ENCODE measurements at places on chromosomes 7 and 10.

- no peak for DNase-seq
Measured at GRCh38 chr7:118053353-118053752, 130.6 kb upstream of the LSM8 start.

- DNase-seq, result no peak
Measured at GRCh38 chr7:104627516-104627915, 299.1 kb downstream of the LHFPL3 start.

- DNase-seq, result no peak
Measured at GRCh38 chr10:4707221-4707620, 118.8 kb upstream of the AKR1E2 start.

GRCh38 chr7:124758327-124758726 lies 7.3 kb downstream of the GPR37 start:
- DNase-seq, result no peak

- no peak for DNase-seq
Measured at GRCh38 chr7:158842486-158842885, 13.2 kb upstream of the ESYT2 start.

DNA sequence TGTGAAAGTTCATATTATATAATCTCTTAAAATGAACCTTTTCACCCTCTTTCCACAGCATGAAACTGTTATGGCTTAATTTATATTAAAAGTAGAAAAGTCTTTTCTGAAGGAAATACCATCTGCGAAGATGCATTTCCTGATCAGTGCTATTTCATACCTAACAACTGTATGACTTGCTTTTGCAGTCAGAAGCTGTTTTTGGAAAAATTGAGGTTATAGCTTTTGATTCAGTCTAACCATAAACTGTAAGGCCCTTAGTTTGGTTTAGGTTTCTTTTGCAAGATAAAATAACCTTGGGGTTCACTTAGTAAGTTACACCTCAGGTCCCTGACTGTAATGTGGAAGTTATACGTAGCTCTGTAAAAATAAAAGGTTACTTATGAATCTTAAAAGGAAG lies 22.7 kb upstream of the PARP12 start:
- DNase-seq, result no peak

DNA sequence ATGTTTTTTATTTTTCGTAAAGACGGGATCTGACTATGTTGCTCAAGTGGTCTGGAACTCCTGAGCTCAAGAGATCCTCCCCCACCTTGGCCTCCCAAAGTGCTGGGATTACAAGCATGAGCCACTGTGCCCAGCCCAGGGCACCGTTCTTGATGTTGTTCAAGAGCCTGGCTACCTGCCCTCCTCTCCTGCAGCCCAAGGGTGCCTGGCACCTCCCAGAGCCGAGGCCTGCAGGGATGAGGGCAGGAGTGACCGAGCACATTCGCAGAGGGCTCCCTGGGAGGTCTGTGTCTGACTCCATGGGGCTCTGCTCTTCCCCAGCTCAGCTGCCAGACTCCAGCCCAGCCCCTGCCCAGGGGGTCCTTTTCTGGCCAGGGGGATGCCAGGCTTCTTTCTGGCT lies 15.4 kb downstream of the SH2B2 start:
- DNase-seq, result no peak

- DNase-seq, result no peak
Measured at GRCh38 chr7:121024611-121025010, 36.1 kb downstream of the CPED1 start.

DNA sequence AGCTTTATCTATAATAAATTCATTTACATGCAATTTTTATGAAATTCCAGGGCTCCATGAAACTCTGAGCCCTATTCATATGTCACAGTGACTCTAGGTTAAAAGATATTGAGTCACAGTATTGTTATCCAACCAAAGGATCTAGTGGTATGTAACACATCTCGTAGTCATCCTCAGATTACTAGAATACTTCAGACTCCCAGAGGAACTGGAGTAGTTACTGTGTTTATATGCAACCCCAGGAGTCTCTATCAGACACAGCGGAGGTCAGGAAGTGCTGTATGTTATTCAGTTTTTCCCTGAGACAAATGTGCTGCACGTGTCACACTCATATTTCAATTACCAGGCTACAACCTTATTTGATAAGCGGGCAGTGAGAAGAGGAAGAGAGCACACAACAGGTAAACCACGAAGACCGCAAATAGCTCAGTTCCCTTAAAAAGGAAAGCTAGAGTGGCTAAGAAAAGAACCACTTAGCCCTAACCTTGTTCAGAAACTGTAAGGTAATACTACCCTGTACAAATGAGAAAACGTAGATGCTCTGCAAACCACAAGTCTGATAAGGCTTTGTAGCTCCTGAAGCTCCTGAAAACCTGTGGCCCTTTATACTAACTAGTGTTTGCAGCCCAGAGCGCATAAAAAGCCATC lies 114.0 kb upstream of the CNTNAP2 start:
- no peak for DNase-seq

GRCh38 chr7:116665332-116665996 lies 6.5 kb upstream of the MET start:
- DNase-seq, result no peak

DNA sequence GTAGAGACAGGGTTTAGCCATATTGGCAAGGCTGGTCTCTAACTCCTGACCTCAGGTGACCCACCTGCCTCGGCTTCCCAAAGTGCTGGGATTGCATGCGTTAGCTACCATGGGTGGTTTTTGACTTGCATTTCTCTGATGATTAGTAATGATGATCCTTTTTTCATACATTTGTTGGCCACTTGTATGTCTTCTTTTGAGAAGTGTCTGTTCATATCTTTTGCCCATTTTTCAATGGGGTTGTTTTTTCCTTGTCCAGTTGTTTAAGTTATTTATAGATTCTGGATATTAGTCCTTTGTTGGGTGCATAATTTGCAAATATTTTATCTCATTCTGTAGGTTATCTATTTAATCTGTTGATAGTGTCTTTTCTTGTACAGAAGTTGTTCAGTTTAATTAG lies 4.3 kb upstream of the OR13A1 start:
- no peak for DNase-seq

GRCh38 chr7:30470771-30471170 lies 7.8 kb downstream of the NOD1 start:
- no peak for DNase-seq

DNA sequence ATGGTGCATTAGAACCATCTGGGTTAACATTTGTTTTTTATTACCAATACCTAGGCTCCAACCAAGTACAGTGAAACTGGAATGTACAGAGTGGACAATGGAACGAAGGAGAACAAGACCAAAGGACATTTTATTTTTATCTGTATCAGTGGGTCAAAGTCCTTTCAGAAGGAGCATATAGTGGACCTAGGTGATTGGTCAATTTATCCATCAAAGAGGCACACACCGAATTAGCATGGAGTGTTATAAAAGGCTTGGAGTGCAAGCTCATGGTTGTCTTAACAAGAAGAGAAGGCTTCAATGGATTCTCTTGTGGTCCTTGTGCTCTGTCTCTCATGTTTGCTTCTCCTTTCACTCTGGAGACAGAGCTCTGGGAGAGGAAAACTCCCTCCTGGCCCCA lies at the start of gene CYP2C9:
Gene CYP2C9 (plus strand): TSS at position 276 of the 400 bp plus-strand sequence. CDS start 25 bp downstream, at position 301.
- no peak for DNase-seq

- DNase-seq, result no peak
Measured at GRCh38 chr10:34789966-34790506, 25.1 kb downstream of the PARD3 start.

GRCh38 chr10:33482486-33482885 lies 148.0 kb upstream of the NRP1 start:
- DNase-seq, result no peak

GRCh38 chr7:66119245-66119850 lies 4.7 kb downstream of the CRCP start:
- DNase-seq, result no peak

DNA sequence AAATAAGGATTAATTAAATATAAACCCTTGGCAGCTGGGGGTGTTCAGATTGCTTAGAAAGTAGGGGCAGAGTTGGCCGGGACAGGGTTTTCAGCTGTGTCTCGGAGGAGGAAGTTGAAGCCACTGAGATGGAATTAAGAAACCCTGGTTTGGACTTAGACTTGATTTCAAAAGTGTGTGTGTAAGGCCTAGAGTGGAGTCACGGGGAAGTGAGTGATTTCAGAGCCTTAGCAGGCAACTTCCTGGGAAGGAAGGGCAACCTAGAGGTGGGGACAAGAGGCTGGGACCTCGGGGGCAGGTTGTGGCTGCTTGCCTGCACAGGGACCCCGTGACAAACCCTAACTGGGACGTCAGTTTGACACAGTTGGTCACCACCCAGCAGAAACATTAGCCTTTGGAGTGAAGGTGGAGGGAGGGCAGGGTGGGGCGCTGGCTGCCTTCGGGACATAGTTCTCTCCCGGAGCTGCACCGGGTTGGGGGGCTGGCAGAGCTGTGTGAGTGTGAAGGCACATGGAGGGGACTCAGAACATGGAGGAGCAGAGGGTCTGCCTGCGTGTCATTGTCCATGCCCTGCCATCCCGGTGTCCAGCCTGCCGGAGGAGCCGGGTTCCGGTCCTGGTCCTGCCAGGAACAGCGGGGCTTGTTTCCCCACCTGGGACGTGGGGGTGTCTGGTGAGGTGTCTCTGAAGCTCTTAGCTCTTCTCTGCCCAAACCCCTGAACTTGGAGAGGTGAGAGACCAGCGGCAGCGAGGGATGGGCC lies 1.8 kb downstream of the BRI3 start:
- no peak for DNase-seq

GRCh38 chr10:33669904-33670303 lies 335.4 kb upstream of the NRP1 start:
- no peak for DNase-seq

DNA sequence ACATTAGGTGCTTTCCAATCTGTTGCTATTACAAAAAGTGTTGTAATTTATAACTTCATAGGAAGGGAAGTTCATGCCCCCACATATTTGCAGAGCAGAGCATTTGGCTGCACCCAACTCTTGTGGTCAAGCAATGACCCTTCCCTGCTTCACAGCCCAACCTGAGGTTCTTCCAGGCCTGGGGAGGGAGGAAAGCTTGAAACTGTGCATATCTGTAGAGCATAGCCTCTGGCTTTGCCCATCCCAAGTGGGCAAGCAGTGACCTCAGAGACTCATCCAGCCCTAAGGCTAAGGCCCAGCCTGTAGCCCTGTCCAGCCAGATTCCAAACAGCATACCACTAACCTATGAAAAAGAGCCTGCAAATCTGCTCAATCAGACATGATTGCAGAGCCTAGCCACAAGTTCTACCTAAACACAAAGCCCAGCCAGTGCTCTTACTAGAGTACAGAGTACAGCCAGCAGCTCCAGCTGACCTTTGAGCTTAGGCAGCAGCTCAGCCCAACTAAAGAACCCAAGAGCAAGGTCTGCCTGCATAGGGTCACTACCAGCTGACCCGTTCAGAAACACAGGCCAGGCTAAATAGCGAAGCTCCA lies 14.4 kb upstream of the GSTK1 start:
- no peak for DNase-seq

- DNase-seq, result no peak
Measured at GRCh38 chr10:47412177-47412730, 28.2 kb upstream of the ZNF488 start.

DNA sequence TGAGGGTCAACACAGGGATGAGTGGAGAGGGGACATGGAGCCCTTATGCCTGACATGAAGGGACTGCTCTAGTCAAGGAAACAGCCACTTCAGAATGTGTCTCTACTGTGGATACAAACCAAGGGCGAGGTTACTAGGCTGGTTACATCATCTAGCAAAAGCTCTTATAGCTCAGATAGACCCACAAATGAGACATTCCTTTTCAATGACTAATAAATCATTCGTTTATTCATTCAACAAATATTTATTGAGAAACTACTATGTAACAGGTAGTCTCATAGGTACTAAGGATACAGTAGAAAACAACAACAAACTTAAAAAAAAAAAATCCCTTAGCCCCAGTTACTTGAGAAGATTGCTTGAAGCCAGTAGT lies 219.5 kb downstream of the KIAA1217 start:
- DNase-seq, result no peak

- no peak for DNase-seq
Measured at GRCh38 chr10:78707745-78708144, 361.0 kb upstream of the ZMIZ1 start.

- no peak for DNase-seq
Measured at GRCh38 chr7:77328669-77329068, 87.5 kb downstream of the GSAP start.

Data from stimulated activated CD4-positive, alpha-beta T cell treated with anti-CD3 and anti-CD28 coated beads, Interleukin-15, amount 100 ng/mL, for 48 hours (primary cell).